ENCODE measurements at places on chromosomes 7 and 10.
A peak's percentile ranks its signal among the peaks of the same experiment; 100 is the strongest.

DNA sequence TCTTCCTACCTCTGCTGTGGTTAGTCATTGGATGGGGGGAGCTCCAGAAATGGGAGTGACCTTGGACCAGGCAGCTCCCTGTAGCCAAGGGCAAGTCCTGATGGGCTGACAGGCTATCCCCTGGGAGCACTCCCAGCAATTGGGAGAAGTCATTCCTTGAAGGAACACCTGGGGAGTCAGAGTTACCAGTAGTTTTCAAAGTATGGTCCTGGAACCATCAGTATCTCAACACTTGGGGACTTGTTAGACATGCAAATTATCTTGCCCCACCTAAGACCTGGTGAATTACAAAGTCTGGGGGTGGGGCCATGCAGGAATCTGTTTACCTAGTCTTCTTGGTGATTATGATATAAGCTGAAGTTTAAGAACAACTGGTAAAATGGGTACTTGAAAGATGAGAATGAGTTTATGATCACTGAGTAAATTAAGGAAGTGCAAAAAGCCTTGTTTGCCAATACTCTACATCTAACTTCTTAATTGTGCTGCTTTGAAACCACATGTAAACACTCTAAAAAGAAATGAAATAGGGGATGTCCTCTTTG lies 287.3 kb upstream of the LRRN3 start:
- no peak for DNase-seq

DNA sequence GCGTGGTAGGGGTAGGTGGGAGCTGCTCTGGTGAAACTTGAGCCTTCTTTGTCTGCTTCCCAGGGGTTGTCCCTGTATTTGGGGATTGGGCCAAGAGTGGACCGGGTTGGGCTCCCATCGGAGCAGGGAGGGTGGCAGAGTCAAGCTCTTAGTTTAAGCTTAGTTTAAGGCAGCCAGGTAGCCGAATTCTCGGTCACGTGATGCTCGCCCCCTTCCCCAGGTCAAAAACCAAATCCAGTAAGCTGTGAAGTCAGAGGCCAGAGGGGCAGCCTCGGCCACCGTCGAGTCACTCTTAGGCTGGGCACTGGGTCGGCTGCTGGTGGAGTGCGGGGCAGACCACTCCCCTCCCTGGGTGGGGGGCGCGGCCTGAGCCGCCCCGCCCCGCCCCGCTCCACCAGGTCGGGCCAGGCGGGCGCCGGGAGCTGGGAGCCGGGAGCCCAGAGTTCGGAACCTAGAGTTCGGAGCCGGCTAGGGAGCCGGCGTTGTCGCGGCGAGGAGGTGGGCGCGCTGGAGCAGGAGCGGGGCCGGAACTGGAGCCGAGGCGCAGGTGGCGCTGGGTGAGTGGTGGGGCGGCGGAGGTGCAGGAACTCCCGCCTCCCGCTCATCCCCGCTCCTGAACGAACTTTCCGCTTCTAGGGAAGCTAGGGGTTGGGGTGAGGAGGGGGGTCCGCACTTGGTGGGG lies 2.8 kb upstream of the LZTS2 start:
- DNase-seq = peak; percentile 43

DNA sequence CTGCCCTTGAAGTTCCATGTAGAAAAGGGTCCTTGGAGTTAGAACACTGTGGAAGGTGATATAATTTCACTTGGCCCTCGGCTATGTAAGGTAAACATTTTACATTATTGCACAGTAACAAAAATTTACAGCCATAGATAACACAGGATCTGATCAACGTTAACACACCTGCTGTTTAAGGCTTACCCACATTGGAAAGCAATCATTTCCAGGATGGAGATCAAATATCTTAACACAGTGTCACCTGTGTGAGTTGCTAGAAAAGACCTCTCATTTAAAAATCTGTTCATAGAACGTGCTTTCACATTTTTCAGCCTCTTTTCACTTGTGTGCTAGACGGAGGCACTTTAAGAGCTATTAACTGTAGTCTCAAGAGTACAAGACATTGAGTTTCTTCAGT lies 1.9 kb downstream of the TMEM229A start:
- no peak for DNase-seq

DNA sequence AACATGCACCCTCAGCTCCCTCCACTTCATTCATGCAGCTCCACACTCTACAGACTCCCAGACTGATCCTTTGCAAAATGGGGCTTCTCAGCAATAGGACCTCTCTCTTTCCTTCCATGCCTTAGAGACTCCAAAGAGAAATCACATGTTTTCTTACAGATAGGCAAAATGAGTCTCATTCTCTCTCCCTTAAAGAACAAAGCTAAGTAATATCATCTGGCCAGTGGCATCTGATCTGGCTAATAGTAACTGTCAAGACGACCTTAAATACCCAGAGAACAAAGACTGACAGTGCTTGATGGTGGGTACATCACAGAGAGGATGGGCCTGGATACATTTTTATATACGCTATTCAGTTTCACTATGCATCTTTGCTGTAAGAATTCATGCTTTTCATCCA lies 43.1 kb upstream of the CALD1 start:
- DNase-seq = no peak
